ENCODE measurements at places on chromosomes 3 and 15.

- no peak for DNase-seq
These were observed 49.6 kb downstream of the CHD2 start for GRCh38 chr15:92949604-92950249.

- DNase-seq, result no peak
These were observed 18.0 kb downstream of the ESYT3 start for GRCh38 chr3:138452436-138452835.

- no peak for DNase-seq
These were observed 583.0 kb upstream of the GOLIM4 start for GRCh38 chr3:168678730-168679129.

GRCh38 chr3:50324351-50325112 is 2.0 kb upstream of the HYAL2 start:
- peak; percentile 39 for DNase-seq

GRCh38 chr15:32743411-32744140 is 25.8 kb downstream of the GREM1 start:
- DNase-seq, result no peak

GRCh38 chr3:161737171-161737570 is 240.6 kb downstream of the OTOL1 start:
- DNase-seq, result no peak

- DNase-seq, result no peak
These were observed 10.7 kb upstream of the MYO5C start for GRCh38 chr15:52306270-52306669.

DNA sequence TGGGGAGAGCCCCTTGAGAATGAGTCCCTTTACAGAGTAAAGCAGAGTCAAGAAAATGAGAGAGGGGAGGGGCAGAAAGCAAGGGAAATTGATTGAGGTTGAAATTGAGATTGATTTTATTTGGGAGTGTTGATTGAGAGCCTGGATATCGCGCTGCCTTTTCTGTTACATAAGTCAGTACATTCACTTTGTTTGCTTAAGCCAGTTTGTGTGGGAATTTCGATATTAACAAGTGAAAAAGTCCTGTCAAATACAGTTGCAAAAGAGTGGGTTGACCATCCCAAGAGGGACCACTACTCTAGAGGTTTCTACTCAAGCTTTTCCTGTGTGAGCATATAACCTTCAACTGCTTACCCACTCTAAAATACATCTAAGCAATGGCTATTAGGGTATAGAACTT is 331.4 kb upstream of the AZI2 start:
- DNase-seq, result no peak

DNA sequence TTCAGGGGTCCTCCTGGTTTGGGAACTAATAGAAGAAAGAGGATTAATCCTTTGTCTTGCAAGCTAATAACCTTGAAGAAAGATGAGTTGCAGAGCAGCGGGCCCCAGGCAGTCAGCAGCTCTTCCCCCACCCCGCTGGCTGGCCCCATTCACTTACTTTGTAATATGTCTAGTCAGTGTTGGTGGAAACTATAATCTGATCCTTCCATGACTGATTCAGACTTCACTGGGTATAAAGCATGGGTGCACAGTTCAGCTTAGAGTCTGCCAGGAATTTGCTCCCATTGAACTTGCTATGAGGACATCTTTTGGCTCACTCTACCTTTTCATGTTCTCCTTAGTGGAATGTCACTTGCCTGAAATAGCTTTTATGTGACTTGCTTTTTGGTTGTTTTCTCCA is 117.7 kb downstream of the CCNL1 start:
- no peak for DNase-seq

DNA sequence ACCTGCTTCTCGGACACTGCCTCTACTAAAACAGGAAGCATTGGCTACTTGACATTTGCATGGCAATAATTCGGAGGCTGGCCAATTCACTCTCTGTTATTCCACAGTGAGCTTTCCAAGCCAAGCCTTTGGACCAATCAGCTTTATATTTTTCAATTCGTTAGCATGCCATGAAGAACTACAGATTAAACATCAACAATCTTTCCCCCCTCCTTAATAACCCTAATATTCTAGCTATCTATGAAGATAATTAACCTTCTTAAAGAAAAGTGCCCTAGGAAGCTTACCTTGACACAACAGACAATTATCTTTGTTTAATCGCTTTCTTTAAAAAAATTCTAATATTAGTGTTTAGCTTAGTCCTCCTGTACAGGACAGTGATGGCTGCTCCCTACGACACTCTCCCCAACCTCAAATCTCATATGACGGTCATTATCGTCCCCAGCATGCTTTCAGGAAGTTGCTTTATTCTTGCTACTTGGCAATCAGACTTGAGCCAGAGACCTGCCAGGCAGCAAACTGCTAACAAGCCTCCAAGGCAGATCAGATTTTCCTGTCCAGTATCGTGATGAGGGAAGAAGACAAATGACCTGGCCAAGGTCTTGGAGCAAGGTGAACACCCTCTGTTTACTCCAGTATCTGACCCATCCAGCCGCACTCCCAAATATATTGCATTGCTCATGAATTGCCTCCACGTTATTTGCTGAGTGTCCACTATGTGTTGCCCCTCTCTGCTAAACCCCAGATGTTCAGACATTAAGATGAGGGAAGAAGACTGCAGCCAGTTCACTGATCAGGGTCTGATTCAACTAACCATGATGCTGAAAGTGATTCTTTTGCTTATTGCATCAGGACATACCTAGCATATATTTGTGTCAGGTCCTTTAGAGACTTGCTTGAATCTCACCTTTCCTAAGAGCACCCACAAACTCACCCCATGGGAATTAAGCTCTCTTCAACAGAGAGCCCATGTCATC is 68.1 kb upstream of the LPP start:
- no peak for DNase-seq

DNA sequence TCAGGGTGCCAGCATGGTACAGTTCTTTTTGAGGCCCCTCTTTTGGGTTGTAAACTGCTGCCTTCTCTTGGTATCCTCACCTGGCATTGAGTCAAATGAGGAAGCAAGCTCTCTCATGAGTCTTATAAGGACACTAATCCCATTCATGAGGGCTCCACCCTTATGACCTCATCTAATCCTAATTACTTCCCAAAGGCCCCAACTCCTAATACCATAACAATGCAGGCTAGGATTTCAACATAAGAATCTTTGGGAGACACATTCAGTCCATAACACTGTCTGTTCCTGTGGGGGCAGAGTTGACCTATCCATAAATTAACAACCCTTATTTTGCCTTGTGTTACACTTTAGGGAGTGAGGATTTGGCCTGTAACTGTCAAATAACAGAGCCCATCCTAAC is 278.3 kb downstream of the LRTM1 start:
- no peak for DNase-seq

GRCh38 chr15:56792211-56792610 is 58.9 kb upstream of the ZNF280D start:
- DNase-seq, result no peak

DNA sequence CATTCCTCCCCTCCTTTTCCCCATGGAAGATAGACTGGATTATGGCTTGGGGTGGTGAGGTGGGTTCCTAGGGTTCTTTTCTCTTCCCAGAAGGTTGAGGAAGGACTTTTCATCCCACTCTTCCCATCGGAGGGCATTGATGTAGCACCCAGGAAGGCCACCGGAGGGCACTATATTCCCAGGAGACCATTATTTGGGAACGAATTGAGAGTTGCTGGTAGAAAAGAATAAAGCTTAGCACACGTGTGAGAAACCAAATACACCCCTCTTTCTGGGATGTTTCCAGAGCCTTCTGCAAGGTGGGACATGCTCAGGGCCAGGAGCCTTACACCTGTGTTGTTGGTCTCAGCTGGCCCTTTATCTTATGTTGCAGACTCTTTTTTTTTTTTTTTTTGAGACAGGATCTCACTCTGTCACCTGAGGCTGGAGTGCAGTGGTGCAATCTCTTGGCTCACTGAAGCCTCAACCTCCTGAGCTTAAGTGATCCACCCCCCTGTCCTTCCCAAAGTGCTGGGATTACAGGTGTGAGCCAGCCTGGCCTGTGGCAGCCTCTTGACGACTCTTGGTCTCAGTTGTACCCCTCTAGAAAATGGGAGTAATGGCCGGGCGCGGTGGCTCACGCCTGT is 6.3 kb upstream of the CDC25A start:
- no peak for DNase-seq

- no peak for DNase-seq
These were observed 183.7 kb downstream of the DPH6 start for GRCh38 chr15:35362195-35362829.

- no peak for DNase-seq
These were observed 97.1 kb downstream of the SLC25A26 start for GRCh38 chr3:66317750-66318376.

DNA sequence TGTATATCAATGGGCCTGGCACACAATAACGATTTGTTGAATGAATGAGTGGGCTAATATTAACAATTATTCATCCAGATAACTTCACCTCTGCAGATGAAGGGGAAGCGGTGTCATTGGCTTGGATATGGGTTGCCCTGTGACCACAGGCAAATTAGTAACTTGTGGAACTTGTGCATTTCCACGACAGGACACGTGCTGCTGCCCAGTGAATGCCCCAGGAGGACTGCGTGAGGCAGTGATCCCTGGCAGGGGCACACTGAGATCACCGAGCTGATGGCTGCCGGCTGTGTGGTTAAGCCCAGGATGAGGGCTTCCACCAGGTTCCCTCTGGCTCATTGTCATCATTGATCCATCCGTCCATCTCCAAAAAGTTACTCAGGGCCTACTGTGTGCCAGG is 84.1 kb upstream of the HACD2 start:
- no peak for DNase-seq

GRCh38 chr15:89664441-89665350 is 9.4 kb upstream of the KIF7 start:
- no peak for DNase-seq

GRCh38 chr15:36785396-36785795 is 206.0 kb downstream of the CDIN1 start:
- no peak for DNase-seq

DNA sequence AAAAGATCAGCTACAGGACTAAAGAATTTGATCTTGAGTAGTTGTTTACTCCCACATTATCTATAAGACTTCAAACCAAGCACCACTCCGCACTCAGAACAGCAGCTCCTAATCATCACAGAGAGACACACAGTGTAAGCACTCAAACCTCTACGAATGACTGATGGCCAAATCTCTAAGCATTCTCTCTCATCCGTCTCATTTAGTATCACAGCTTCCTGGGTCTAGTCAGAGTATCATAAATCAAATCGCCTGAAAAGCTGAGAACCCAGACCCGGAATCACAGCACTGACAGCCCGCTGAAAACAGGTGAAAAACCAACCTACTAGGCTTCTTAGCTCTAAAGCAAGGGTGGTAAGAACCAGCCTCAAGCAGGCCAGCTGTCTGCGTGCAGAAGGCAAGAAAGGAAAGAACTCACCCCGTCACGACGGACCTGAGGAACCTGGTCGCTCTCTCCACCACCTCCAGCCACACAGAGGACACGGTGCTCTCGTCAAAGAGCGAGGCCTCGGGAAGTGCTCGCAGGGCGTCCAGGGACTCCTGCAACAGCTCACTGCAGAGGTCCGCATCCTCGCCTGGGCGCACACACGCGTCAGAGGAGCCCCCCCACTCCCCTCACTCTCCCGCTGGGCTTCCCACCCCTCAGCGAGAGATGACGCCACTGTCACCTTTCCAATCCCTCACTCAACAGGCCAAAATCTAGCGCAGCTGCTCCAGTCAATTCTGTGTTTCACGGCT is 47.9 kb downstream of the HERC2 start:
- no peak for DNase-seq

DNA sequence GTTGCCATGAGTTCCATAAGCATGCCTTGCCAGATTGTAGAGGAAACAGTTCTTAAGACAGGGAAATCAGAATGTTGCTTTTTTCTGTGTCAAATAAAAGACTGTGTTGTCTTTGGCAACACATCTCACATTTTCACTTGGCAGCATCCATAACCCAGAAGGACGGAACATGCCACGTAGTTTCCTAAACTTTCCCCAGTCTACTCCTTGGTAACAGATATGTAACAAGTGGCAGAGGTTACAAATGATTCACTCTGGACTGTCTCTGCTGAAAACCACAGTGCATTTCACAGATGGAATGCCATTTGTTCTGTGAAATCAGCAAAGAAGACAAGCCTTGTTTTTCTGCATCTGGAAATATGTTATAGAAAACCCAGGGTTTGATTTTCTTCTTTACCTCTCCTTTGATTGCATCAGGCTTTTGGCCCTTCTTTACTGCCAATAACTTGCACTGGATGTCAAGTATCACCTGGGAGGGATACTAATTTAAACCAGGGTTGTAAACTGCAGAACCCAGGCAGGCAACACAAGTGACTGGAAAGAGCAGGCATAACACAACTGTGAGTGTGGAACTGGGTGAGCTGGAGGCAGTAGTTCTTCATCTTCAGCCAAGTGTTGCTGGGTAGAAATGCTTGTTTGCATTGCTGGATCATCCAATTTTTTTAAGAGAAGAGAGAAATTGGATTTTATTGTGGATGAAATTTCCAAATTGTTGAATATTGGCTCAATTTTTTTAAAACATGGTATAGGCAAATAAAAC is 124.4 kb upstream of the FOXB1 start:
- no peak for DNase-seq

DNA sequence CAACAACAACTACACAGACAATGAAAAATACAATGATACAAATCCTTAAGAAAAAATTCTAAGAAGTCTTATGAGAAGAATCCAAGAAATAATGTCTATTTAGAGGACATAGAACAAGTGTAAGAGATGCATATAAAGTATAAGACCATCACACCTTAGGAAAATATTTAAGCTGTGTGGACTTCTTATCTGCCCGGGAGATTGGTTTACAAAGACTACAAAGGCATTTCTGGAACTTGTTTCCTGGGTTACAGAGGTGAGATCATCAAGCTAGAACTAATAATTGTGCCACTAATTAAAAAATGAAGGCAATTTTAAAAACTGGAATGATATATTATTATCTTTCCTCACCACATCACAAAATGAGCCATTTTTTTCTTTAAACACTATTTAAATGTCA is 507.1 kb downstream of the GRM7 start:
- DNase-seq, result no peak

GRCh38 chr3:86921971-86922680 is 68.8 kb downstream of the VGLL3 start:
- no peak for DNase-seq

DNA sequence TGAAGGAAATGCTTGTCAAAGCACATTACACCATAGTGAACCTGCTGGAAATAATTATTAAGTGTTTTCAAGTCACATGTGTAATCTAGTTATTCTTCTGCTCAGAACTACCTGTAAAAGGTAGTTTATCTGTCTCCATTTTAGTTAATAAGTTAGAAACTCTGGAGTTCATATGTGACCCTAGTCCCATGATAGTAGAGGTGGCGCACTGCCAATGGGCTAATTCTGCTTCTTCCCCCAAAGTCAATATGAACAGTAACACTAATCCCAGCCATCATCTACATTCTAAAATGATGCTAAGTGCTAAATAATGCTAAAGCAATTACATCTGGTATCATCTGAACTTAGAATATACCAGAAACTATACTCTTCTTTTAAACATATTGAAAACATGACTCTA is 361.0 kb upstream of the NECTIN3 start:
- no peak for DNase-seq

DNA sequence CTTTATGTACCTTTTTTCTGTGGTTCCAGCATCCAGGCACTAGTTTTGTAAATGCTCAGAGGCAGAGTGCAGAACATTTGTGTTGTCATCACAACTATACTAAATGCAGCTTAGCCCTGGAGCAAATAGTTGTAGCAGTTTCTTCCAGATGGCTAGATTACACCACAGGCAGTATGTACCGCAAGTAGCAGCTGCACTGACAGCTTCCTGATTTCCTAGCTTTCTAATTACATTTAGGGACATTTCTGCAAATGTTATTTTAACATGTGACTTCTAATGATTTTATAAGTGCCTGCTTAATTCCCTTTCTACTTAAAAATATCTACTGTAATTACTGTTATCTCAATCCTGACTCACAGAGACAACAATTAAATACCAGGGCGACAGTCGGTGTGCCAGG is 106.5 kb downstream of the NR2E3 start:
- DNase-seq, result no peak

- no peak for DNase-seq
These were observed 173.3 kb downstream of the IL20RB start for GRCh38 chr3:137131081-137131480.
